ENCODE measurements at places on chromosomes 1 and 21.

DNA sequence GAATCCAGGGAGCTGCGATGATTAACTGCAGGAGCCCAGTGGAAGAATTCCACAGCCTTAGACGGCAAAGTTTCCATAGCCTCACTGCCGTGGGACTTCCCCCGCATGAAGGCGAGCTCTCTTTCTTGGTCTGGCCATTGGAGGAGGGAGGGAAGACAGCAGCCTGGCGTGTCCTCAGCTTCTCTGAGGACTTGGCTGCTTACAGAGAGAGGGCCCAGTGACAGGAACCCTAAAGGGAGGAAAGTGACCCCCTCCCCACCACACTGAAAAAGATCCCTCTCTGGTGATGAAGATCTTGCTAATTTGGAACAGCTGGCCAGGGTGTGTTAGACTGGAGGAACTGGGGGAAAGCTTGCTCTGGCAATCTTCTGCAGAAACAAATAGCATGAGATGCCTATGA lies 41.0 kb downstream of the ATP2B4 start:
- DNase-seq: no peak

- peak; percentile 88 for DNase-seq
Observed at GRCh38 chr1:201538612-201539551, at the start of gene NAV1. Gene NAV1 (plus strand): TSS chr1:201539127. CDS start chr1:201622885, 83,758 bp downstream.

DNA sequence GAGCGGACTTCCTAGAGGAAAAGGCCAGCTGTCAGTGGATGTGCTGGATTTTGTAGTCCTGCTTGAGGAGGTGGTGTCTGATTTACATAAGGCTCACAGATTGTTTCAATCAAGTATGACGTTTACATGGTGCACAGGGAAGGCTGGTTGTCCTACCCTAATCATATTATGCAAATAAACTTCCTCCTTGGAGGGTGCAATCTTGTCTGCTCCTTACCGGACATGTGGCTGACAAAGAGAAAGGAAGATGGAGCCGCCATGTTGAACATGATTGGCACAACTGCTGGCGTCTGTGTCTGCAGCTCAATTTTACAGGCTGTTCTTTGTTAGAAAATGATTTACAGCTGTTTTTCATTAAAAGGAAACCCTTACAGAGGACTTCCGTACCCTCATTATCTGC lies 1656.1 kb downstream of the KCNT2 start:
- DNase-seq: no peak

DNA sequence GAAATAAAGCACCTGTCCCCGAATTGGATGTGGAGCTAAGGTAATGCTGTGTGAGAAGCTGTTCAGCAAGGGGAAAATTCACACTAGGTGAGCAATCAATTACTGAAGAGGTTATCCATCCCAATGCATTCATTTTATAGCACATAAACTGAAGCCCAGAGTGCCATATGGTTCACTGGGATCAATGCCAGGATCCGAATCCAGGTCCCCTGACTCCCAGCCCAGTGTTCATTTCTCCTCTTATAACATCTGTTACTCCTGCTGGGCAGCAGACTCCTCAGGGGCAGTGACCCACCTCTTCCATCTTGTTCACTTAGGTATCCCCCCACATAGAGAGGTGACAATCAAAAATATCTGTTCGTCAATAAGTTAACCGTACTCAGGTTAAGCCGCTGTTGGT lies 13.2 kb upstream of the SEC16B start:
- peak; percentile 84 for DNase-seq

GRCh38 chr1:186812570-186812969 lies 16.2 kb upstream of the PLA2G4A start:
- DNase-seq: no peak

DNA sequence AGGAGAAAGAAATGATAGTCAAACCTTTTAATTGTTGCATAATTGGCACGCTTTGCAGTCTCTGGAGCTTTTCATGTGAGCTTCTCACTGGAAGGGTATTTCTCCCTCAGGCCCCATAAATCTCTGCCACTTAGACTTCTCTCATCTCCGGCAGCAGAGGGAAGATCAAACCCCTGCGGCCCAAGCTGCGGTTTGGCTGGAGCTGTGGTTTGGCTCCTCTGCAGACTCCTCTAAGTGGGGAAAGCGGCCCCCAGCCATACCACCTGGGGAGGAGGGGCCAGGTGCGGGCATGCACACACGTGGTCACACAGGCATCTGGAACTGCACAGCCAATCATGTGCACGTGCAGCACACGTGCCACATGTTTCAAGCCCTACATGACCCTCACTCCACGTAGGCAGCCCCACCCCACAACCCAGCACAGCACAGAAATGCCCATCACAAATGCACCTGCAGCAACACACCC lies 58.3 kb downstream of the UBE2T start:
- peak; percentile 99 for DNase-seq

- peak; percentile 31 for DNase-seq
Observed at GRCh38 chr1:119141020-119141424, 569 bp upstream of the WARS2 start.

DNA sequence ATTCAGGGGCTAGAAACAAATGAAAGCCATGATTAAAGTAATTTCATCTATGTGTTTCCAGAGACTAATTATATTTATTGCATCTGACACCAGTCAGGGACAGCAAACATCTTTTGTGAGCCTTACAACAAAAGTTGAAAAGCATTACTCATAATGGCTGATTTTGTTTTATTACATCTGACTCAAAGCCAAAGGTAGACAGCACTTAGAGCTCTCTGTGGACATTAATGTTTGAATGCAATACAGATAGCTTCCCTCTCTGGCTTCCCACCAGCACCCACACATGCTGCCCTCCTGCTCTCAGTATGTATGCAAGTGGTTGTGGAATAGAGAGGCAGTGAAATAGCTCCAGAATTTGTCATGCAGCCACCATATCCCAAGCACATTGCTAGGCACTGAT lies 198.7 kb downstream of the SETD4 start:
- peak; percentile 43 for DNase-seq

DNA sequence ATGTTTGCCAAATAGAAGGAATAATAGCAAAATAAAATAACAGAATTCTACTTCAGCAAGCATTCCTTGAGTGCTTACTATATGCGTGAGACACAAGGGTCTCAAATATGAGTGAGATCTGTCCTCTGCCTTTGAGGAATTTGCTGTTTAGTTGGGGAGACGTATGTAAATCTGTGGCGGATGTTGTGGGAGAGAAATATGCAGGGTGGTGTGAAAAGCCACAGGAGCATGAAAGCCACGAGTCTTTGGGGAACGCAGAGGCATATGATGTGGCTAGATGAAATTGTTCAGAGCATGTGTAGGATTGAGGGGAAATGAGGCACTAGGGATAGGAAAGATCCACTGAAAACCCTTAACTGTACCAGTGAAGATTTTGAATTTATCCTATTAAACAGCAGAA lies 244.4 kb downstream of the PBX1 start:
- DNase-seq: no peak

DNA sequence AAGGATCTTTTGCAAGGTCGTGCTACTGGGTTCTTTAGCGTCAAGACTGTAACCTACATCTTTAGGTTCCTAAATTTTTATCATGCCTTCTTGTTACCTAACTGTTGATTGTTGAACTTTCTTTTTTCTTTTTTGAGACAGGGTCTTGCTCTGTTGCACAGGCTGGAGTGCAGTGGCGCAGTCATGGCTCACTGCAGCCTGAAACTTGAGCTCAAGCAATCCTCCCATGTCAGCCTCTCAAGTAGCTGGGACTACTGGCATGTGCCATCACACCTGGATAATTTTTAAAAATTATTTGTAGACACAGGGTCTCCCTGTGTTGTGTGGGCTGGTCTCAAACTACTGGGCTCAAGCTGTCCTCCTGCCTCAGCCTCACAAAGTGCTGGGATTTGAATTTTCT lies 52.9 kb downstream of the NFIA start:
- peak; percentile 14 for DNase-seq

GRCh38 chr1:233868461-233868860 lies 36.0 kb upstream of the SLC35F3 start:
- DNase-seq: no peak

GRCh38 chr1:231021540-231022031 lies 18.5 kb downstream of the FAM89A start:
- no peak for DNase-seq

DNA sequence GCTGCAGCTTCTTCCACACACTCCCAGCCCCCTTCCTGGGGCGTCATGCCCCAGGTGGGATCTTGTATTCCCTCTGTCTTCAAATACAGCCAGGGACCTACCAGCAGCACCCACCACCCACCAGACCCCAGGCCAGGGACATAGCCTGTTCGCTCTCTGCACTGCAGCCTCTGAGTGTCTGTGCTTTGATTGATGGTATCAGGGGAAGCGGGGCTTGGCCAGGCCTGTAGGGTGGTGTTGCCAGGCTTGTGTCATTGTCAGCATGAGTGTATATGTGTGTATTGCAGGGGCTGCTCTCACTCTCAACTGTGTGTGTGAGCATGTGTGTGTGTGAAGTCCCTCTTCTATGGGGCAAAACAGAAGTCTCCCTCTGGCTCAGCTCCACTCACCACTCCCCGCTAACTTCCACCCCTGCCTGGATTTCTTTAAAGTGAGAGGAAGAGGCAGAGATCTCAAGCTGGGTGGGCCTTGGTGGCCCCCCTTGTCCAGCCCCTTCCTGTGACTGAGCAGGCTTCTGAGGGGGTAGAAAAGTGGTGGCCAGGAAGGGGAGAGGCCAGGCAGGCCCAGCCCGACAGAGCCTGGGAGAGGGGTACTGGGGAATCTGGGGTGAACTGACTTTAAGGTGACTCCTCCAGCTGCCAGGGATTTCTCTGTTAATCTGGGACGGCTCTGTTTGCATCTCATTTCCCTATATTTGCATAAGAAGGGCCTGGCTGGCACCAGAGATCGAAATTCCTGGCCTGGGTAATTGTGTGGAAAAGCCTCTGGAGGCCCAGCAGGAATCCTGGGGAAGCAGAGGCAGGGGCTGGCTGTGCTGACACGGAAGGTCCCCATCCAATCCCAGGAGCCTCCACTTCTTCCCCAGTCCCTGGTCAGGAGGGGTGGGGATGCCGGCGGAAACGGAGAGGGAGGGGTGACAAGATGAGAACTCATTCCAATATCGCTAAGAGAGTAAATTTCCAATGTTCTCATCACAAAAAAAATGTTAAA lies 18.6 kb upstream of the ADGRB2 start:
- peak; percentile 8 for DNase-seq

GRCh38 chr1:219359126-219359525 lies 185.4 kb downstream of the LYPLAL1 start:
- DNase-seq: peak; percentile 77

GRCh38 chr1:204509186-204509635 lies 7.0 kb upstream of the MDM4 start:
- DNase-seq: peak; percentile 31

GRCh38 chr1:231478019-231478785 lies 50.3 kb upstream of the TSNAX start:
- DNase-seq: no peak
